GM04503 (cell line): ENCODE measurements at places on chromosomes 5 and 9.

- DNase-seq, result peak; percentile 45
Measured at GRCh38 chr5:151870820-151871219, 53.8 kb downstream of the GLRA1 start.

GRCh38 chr5:4453655-4454054, 686.5 kb upstream of the ADAMTS16 start:
- no peak for DNase-seq

GRCh38 chr9:3497857-3498256, 27.9 kb downstream of the RFX3 start:
- no peak for DNase-seq

DNA sequence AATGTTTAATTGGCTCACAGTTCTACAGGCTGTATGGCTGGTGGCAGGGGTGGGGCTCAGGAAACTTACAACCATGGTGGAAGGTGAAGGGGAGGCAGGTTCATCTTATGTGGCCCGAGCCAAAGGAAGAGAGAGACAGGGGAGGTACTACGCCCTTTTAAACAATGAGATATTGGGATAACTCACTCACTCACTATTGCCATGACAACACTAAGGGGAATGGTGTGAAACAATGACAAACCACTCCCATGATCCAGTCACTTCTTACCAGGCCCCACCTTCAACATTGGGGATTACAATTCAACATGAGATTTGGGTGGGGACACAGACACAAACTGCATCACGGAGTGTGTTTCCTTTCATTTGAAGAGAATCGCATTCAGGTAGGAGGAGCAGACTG, 220.9 kb downstream of the GADD45G start:
- no peak for DNase-seq

- no peak for DNase-seq
Measured at GRCh38 chr5:128426090-128426534, 111.9 kb downstream of the FBN2 start.

DNA sequence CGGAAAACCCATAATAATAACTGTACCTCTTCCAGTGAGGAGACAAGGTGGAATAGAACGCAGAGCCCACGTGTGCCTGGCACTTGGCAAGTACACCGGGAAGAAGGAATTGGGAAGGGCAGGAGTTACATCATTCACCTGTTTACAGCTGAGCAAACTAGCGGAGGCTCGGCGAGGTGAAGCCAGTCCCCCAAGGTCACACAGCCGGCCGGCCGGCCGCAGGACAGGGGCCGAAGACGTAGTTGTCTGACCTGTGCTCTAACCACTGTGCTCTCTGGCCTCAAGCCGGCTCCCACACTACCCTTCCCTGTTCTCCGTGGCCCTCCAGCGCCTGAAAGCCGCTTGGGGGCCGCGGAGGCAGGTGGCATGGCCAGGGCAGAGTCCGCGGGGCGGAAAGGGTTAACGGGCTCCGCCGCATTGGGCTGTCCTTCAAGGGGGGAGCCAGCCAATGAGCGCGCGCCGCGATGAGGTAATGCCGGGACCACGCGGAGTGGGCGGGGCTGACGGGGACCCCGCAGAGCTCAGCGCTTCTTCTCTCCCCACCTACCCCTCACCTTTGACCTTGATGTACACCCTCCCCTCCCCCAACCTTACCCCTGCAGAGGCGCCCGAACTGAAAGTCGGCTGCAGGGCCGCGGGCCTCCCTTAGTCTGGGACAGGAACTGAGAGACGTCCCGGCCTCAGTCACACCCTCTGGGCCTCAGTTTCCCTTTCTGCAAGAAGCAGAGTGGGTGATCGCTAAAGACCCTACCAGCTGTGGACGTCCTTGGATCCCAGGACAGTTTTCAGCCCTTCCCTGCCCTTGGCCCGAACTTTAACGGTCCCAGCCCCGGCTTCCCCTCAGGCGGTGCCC, 125.1 kb downstream of the C9orf50 start:
- DNase-seq, result no peak

DNA sequence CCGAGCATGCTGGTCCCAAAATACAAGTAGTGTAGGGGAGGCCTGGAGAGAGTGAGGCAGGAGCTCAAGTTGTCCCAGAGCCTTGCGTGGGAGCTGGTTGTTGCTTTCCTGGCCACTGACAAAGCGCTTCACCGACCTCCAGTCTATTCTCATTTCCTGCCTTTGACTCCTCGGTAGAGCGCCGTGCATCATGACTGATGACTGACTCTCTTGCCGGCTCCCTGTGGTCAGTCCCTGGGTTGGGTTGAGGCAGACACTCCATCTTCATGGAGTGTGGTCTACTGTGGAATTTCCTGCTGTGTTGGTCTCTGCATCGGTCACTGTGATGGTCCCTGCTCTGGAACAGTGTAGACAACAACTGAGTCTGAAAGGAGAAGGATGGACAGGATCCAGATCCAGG, 175.1 kb upstream of the S1PR3 start:
- DNase-seq, result peak; percentile 50

- no peak for DNase-seq
Measured at GRCh38 chr5:180097163-180097894, 25.8 kb upstream of the RNF130 start.

- DNase-seq, result no peak
Measured at GRCh38 chr5:97062046-97062445, 80.4 kb downstream of the LIX1 start.

DNA sequence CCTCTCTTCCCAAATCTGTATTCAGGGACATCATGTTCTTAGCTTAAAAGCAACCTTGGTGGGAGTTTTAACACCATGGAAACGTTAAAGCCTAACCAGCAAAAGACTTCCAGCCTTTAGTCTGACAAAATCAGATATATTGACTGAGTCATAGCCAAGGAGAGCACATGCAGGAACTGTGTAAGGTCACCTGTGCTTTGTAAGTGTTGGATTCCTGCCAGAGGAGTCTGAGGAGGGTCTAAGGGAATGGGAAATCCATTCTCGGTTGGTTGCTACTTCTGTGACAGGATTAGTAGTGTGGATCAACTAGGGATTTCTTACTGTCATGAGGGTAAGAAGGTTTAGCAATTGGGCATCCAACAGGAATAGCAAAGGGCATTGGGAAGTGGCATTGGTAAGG, 142.0 kb upstream of the CHD1 start:
- no peak for DNase-seq

DNA sequence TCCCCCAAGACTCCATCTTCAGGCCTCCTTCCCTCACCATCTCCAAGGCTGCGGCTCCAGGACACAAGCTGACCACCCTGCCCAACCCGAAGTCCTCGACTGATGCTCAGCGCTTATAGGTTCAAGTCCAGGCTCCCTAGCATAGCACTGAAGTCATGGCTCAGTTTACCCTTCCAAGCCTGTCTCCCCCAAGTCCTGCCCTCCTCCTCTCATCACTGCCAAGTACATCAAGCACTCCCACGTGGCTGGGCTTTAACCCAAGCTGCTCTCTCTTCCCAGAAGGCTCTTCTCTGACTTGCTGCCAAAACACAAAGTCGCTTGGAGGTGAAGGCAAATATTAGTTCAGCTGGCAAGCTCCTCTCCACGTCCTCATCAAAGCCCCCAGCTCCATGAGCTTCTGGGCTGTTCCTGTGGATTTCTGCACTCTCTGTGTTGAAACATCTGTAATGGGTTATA, 22.1 kb upstream of the MARCHF6 start:
- DNase-seq, result no peak

- no peak for DNase-seq
Measured at GRCh38 chr5:155342956-155343355, 329.4 kb downstream of the KIF4B start.

- DNase-seq, result no peak
Measured at GRCh38 chr5:109660301-109660700, 29.4 kb upstream of the MAN2A1 start.

- DNase-seq, result no peak
Measured at GRCh38 chr5:68725905-68726683, 367.7 kb upstream of the SLC30A5 start.

DNA sequence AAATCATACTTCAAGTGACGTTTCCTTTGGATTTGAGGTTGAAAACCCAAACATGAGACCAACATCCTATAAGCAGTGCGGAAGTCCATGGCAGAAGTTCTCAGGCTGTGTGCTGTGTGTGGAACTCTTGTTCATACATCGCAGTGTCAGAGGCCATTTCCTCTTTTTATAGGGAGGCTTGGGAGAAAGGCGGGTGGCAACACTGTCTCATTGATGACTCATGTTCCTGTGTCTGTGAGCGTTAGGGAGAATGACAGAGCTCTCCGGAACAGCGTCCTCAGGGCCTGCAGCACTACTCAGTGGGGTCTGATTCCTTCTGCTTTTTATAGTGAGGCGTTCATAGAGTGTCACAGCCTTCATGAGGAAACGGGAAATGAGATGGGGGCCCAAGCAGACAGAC, 98.8 kb upstream of the BASP1 start:
- peak; percentile 71 for DNase-seq

DNA sequence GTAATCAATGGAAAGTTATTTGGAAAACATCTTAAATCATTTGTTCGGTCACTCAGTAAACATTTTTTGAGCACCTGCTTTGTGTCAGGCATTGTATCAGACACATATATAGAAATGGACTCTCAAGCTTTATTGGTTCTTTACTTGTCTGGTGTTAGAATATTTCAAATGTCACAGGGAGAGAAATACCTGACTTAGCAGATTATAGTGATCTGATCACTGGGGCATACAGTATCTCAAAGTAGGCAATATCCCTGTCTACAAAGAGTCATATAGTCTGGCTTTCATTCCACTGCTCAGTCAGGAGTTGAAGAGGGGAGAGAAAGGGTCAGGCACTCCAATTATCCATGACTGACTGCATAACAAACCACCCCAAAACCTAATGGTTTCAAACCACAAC, 30.2 kb downstream of the ENTREP1 start:
- no peak for DNase-seq

DNA sequence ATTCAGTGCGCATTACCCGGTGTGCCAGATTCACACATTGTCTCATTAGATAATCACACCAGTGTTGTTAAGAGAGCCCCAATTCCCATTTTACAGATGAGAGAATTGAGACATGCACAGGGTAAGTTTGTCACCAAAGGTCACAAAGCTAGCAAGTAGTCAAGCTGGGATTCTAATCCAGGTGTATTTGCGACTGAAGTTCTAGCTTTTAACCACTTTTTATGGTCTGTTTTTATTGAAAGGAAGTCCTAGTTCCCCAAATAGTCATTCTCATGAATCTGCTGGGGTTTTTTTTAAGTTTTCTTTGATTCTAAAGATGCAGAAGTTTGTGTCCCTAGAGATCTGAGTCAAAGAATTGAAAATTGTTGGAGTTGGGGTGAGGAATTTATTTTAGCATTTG, 136.5 kb downstream of the DPYSL3 start:
- DNase-seq, result no peak

GRCh38 chr9:126559296-126559695, 54.4 kb upstream of the LMX1B start:
- DNase-seq, result no peak

- no peak for DNase-seq
Measured at GRCh38 chr5:173001229-173001841, 17.8 kb downstream of the ATP6V0E1 start.

DNA sequence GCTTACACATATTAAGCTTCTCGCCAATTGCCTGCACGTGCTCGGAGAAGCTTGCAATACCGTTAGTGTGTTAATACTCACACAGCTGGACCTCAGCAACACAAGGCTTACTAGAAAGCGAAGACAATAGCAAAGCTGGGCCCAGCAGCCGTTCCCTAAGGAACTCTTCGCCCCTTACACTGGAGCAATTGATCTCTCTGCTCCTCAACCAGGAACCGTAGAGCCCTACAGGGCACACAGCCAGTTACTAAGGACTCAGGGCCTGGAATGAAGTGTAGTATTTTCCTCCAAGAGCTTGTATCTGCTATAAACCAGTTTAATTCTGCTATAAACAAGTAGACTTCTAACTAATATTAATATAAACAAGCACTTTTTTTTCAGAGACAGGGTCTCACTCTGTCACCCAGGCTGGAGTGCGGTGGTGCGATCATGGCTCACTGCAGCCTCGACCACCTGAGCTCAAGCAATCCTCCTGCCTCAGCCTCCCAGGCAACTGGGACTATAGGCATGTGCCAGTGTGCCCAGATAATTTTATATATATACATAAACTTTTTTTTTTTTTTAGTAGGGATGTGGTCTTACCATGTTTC, 67.0 kb upstream of the SIMC1 start:
- no peak for DNase-seq

DNA sequence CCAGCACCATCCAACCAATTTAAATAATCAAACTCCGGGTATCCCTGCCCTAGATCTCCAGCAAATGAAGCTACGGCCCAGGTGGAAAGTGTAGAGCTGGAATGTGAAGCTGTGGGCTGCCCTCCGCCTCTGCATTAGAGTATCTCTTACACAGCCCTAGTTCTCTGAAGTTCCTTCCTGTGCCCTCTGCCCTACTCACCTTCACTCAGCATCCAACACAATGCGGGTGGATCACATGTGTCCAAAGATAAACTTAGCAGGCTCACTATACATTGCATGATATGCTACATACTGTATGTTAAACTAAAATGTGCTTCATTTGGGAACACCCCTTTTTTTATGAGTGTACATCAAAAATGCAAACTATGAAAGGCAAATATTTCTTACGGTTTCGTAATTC, 70.0 kb upstream of the RAD23B start:
- DNase-seq, result no peak

DNA sequence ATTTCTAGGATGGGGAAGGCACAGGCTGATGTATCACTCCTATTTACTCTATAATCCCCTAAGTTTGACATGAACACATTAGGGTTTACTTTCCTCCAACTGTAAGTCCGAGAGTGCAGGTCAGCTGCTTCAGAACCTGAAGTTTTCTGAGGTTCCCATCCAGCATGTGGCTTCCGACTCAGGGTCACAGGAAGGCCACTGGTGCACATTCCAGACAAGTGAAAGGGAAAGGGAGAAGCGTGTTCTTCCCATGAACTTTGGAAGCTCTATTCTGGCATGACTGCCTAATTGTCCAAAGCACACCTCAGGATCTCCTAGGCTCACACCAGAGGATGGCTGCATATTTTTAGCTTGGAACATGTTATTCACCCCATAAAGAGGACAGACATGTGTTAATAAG, 602.6 kb downstream of the SEMA5A start:
- DNase-seq, result no peak

DNA sequence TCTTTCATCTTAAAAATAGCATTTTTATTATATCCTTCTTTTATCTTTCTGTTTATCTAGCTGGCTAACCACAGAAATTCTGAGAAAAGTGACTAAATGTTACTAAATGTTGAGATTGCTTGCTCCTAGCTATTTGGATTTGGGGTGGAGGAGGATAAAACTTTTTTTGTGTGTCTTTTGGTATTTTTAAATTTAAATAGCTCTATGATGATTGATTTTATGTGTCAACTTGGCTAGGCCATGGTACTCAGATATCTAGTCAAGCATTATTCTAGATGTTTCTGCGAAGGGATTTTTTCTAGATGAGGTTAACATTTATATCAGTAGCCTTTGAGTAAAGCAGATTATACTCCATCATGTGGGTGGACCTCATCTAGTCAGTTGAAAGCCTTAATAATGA, 75.0 kb downstream of the GCNT1 start:
- DNase-seq, result peak; percentile 73

DNA sequence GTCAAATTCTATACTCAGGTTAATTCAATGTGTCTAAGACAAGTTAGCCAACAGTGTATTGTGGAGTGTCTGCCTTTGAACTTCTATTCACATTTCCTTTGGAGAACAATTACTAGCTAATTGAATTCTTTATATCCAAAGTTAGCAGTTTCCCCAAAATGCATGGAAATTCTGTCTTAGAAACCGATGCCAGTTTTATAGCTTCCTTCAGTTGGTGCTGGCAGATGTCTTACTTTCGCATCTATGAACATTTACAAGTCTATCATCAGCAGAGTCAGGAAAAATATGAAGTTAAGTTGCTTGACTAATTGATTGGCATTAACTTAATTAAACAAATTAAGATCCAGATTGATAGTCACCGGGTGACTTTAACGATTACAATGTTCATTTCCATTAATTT, 527.6 kb upstream of the CDH18 start:
- DNase-seq, result no peak

- no peak for DNase-seq
Measured at GRCh38 chr5:6584727-6585126, 48.1 kb downstream of the NSUN2 start.
